ENCODE measurements at places on chromosomes 6 and 20.

- DNase-seq = no peak
Observed at GRCh38 chr6:73085443-73085871, 139.8 kb downstream of the KHDC1L start.

DNA sequence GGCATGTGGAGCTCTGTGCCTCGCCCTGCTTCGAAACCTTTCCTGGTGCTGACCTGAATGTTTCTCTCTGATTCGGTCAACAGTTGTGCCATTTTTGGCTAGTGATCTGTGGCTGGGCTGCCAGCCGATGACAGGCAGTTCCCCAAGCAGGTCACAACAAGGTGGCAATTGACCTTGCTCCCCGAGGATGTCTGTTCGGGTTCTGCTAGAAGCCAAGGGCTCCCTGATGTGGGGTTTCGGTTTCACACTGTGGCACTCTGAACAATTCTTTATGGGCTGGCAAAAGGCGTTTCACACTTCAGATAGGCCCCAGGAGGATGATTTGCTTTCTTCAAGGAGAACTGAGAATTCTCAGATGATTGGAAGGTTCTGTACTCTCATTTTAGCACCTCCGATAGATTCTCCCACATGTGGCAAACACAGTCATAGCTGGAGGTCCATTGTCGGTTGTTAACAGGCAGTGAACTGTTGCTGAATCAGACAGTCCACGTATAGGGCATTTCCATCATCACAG lies 135.6 kb downstream of the SLC24A3 start:
- no peak for DNase-seq

DNA sequence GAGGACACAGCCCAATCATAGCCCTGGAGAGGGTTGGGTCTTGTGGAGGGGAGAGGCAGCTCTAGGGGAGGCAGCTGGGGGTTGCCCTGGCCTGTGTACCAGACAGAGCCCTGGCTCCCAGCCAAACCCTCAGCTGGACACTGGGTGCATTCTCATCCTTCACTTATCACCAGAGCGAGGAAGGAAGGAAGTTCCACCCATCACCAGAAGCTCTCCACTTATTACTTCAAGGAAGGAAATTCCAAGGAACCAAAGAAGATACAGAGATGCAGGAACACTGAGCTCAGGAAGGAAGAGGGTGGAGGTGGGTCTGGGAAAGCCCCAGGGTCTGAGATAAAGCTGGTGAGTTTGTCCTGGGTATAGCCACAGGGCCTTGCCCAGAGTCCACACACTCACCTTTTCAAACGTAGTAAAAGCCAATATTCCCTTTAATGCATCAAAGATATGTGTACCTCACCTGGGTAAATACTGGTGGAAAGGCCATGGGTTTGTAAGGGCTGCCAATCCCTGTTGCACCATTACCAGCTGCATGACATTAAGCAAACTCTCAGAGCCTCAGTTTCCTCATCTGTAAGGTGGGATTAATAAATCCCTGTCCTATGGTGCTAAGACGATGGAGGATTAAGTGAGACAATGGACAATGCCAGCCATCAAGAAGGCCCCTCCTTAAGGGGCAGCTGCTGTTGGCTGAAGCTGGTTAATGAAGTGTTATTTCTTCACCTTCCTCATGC lies 109.7 kb upstream of the NAA20 start:
- no peak for DNase-seq

DNA sequence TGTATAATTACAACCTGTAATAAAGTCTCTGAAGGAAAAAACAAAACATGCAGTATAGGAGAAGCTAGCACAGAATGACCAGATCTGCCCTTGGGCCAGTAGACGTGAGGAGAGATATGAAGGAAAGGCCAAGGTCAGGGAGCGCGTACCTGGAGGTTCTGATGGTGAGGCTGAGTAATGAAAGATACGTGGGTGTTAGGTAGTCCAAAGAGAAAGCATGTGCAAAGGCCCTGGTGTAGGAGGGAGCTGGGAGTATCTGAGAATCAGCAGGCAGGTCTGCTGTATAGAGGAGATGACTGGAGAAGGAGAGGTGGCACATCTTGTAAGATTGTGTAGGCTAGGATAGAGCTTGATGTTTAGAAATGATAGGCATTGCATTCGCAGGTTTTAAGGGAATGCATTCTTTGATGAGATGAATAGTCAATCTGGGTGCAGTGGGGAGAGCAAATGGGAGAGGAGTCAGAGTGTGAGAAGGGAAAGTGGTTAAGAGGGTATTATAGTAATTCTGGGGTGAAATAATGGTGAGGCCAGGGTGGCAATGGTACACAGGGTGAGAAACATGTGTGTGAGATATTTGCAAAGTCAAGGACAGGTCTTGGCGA lies 15.9 kb upstream of the TFB1M start:
- no peak for DNase-seq

DNA sequence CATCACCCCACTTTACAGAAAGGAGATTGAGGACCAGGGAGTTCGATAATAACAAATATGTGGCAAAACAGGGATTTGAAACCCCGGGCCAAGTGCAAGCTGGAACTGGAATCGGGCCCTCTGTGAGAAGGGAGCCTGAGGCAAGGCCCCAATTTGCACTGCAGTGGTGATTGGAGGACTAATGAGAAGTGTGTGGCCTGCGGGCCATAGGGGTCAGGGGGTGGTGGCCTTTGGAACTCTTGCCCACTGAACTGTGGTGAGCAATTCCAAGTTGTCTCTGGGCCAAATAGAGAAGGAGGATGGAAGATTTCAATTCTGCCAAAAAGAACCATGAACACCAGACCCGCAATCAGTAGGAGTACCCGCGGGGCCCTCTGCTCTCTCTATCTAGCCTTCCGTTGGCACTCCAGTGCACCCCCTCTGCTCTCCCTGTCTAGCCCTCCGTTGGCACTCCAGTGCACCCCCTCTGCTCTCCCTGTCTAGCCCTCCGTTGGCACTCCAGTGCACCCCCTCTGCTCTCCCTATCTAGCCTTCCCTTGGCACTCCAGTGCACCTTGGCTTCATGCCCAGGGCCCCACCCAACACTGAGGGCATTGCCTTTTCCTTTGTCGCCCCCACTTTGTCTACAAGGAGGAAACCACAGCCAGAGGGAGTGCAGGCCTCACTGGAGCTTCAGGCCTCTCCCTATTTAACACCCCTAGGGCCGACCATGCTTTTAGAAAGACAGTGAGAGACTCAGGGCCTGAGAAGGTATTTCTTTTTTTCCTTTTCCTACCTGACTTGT lies 6.0 kb upstream of the PTPRA start:
- DNase-seq = no peak

GRCh38 chr6:80607811-80608391 lies 501.4 kb downstream of the BCKDHB start:
- DNase-seq = no peak

Data from stimulated activated CD4-positive, alpha-beta T cell treated with anti-CD3 and anti-CD28 coated beads, Interleukin-2, amount 100 ng/mL, for 24 hours (primary cell).